ENCODE measurements at places on chromosomes 1 and 21.

DNA sequence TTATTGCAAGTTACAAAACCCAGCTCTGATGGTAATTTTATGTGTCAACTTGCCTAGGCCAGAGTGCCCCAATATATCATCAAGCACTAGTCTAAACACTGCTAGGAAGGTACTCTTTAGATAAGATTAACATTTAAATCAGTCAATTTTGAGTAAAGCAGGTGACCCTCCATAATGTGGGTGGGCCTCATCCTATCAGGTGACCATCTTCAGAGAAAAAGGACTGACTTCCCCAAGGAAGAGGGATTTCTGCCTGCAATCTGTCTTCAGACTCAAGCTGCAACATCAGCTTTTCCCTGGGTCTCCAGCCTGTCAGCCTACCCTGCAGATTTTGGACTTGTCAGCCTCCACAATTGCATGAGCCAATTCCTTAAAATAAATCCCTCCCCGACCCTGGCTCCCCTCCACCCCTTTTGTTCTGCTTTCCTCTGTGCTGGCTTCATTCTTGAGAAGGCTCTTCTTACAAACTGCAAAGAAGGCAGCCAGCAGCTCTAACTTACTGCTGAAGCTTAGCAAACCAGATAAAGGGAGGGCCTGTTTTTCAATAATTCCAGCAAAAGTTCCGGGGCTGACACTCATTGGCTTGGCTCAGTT, 56.4 kb upstream of the RUNX3 start:
- no peak for DNase-seq

DNA sequence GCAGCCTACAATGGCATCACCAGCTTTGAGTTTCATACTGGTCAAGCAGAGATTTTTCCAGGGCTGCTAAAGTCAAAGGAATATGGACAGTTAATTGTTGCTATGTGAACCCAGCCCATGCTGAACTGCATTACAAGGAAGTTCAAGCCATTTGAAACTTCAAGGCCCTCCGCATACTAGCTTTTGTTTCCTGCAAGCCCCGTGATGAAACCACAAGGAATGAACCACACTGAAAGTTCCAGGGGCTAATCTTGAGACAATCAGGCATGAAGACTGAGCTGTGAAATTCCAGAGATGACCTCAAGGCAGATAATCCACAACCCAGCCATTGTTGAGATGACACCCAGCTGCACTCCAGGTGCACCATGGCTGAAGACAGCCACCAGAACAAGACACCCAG, 180.8 kb downstream of the C1orf21 start:
- no peak for DNase-seq

GRCh38 chr21:41167348-41168342, at the start of gene BACE2:
Gene BACE2 (plus strand): TSS chr21:41168160. CDS start chr21:41168264, 104 bp downstream.
- DNase-seq = peak; percentile 63

- no peak for DNase-seq
Measured at GRCh38 chr1:76510672-76511557, 356.4 kb upstream of the ST6GALNAC5 start.

GRCh38 chr1:24502709-24503058, at the start of gene RCAN3:
Gene RCAN3 (plus strand): TSS chr1:24502836. CDS start chr1:24514373, 11,537 bp downstream.
- DNase-seq = peak; percentile 24
